ENCODE measurements at places on chromosomes 16 and 17. TPM values are rescaled to one million over a fixed set of nuclear protein-coding genes. Genes with fewer than 3 reads are reported as not detected.

DNA sequence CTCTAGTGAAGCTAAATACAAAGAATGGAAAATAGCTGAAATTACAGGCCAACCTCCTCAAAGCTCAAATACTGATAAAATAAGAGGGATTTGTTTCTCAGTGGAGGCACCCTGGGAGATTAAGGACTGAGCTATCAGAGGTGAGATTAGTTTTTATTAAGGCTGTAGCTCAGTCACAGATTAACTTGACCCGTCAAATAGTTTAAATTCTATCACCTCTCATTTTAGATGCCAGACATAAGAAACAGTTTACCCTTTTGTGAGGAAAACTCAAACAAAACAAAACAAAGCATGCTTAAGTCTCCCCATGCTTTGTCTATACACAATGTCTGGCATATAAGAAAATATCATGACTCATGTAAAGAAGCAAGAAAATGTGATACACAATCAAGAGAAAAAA lies 208.3 kb upstream of the PMFBP1 start:
- no peak overlapping the region for H3K27ac ChIP-seq
- H3K27me3 ChIP-seq: no peaks in the 10 kb centered on the region
- DNase-seq: no peak

Gene NOTUM
- total RNA-seq: not detected

DNA sequence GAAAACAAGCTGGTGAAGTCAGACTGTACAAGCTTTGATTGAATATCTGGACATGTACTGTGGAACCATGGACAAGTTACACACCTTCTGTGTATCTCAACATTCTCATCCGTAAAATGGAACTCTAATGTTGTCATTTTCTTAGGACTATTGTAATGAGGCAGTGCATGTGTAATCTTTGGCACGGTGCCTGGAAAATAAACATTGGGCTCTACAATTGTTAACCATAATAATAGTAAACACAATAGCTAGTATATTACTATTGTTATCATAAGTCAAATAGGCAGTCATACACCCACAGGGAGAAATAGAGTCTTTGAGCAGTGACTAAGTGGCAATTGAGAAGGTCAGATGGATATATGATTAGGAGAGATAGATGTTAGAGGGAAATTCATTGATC lies 39.8 kb upstream of the ANKFN1 start:
- no peak overlapping the region for H3K4me3 ChIP-seq
- no peak overlapping the region for H3K27ac ChIP-seq
- H3K4me1 ChIP-seq: peaks cover 4% of the 10 kb centered on the region
- H3K36me3 ChIP-seq: no peaks in the 10 kb centered on the region
- no peaks in the 10 kb centered on the region for H3K27me3 ChIP-seq

DNA sequence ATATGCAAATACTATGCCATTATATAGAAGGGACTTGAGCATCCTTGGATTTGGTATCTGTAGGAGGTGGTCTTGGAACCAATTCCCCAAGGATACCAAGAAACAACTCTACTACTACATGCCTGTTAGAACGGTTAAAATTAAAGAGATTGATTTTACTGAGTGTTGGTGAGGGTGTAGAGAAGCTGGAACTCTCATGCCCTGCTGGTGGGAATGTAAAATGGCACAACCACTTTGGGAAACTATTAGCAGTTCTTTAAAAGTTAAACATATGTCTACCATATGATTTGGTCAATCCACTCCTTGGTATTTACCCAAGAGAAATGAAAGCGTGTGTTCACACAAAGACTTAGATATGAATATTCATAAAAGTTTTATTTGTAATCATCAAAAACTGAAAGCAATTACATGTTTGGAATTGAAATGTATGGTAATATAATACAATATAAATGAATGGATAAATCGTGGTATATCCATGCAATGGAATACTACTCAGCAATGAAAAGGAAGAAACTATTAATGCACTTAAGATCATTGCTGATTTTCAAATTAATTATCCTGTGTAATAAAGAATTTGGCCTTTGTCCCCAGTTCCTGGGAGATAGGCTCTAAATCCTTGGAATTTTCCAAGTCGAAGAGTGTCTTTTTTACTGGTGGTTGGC lies 7.8 kb downstream of the MFSD6L start:
- H3K36me3 ChIP-seq: no peaks in the 10 kb centered on the region
- no peak overlapping the region for H3K27ac ChIP-seq

DNA sequence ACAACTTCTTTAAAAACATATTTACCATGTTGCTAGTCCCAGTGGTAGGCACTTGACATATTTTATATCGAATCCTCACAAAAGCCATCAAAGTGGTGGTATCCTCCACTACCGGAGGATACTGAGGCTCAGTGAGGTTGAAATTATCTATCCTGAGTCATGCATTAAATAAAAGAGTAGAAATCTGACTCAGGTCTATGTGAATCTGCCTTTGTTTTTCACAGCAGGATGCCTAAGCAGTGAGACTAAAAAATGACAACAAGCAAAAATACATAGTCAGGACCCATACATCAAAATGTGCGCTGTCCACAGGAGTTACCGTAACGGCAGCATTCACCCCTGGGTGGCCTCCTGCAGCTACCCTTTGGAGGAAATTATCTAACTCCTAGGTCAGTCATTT lies 17.7 kb downstream of the BRD7 start:
- H3K27ac ChIP-seq: no peak overlapping the region
- H3K36me3 ChIP-seq: peaks cover 57% of the 10 kb centered on the region
- H3K27me3 ChIP-seq: no peaks in the 10 kb centered on the region
- no peak overlapping the region for H3K4me3 ChIP-seq
- no peak for DNase-seq

DNA sequence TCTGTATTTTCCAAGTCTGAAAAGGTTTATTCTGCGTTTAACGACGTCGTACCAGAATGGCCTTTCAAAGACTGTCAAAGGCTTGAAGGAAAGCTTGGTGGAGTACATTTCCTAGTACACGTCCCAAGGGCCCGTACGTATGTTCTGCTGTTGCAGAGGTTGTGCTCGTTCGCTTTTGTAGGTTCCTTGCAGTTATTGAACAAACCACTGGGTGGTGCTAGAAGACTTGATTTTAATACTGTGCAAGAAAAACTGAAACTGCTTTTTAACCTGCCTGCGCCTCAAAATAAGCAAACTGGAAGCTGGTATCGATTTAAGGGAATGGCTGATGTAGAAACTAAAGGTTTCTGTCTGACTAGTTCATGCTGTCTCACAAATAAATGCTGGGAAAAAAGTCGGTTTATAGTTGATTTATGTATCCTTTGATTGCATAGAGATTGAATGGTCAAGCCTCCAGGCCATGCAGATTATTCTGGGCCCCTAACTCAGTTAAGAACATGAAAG lies 54.6 kb downstream of the USP10 start:
- H3K27ac ChIP-seq: no peak overlapping the region
- H3K36me3 ChIP-seq: peaks cover 2% of the 10 kb centered on the region
- DNase-seq: peak; percentile 64
- peaks cover 28% of the 10 kb centered on the region for H3K4me1 ChIP-seq
- no peak overlapping the region for H3K4me3 ChIP-seq

DNA sequence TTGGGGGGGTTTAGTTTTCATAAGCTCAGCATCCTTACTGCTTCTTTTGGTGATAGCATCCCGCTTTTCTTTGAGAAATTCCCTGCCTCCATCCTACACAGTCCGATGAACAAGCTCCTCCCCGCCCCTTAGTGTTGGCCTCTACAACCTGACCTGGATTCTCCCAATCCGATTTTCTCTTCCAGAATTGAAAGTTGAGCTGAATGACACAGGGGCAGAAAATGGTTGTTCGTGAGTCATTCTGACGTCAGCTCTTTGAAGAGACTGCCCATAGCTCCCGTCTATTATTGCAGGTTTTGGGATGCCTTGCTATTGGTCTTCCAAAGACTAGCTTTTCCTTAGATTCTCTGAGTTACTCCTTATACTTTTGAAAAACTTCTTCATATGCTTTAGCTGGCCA lies 279.7 kb downstream of the SLC39A11 start:
- H3K36me3 ChIP-seq: no peaks in the 10 kb centered on the region
- H3K4me1 ChIP-seq: no peaks in the 10 kb centered on the region
- no peak overlapping the region for H3K4me3 ChIP-seq
- no peak for DNase-seq
- H3K27me3 ChIP-seq: no peaks in the 10 kb centered on the region

Gene TP53TG3B
- not detected for total RNA-seq

- no peaks in the 10 kb centered on the region for H3K36me3 ChIP-seq
- no peak overlapping the region for H3K27ac ChIP-seq
- no peak overlapping the region for H3K4me3 ChIP-seq
- no peak for DNase-seq
These were observed 22.3 kb downstream of the CAPNS2 start for GRCh38 chr16:55588799-55589198.

Gene SGF29
- 38.0 TPM for total RNA-seq

Gene HOXB5
- total RNA-seq: not detected

Gene PABPN1L
- total RNA-seq: not detected

Gene SEPTIN12
- total RNA-seq: not detected

- H3K27me3 ChIP-seq: no peaks in the 10 kb centered on the region
- no peak overlapping the region for H3K4me3 ChIP-seq
- H3K4me1 ChIP-seq: no peaks in the 10 kb centered on the region
- DNase-seq: no peak
- no peak overlapping the region for H3K27ac ChIP-seq
These were observed 114.4 kb downstream of the GRIN2A start for GRCh38 chr16:10067835-10068234.

DNA sequence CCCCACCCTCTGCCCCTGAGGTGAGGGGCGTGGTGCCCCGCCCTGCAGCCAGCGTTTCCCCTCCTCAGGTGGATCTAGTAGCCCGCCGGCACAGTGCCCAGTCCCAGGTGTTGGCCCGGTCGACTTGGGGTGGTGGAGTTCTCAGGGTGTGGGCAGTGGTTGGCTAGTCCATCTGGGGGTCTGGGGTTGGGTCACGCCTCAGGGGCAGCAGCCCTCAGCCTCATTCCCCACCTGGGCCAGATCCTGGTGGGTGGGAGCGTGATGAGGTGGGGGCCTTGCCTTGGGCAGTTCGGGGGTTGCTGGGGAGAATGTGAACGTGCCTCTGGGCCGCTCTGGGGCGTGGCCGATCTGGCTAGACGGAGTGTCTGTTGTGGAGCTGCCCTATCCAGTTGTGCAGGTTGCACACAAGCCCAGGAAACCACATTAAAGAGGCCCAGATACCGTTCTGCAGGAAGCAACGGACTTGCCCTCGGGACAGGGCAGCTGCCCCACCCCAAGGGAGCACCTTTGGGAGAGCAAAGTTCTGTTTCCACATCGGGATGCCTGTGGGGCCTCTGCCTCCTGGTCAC lies 32.0 kb downstream of the GSE1 start:
- DNase-seq: no peak
- no peak overlapping the region for H3K27ac ChIP-seq
- no peaks in the 10 kb centered on the region for H3K27me3 ChIP-seq
- no peak overlapping the region for H3K4me3 ChIP-seq
- peaks cover 9% of the 10 kb centered on the region for H3K36me3 ChIP-seq
- peaks cover 20% of the 10 kb centered on the region for H3K4me1 ChIP-seq

- no peak overlapping the region for H3K4me3 ChIP-seq
- no peaks in the 10 kb centered on the region for H3K27me3 ChIP-seq
- no peaks in the 10 kb centered on the region for H3K36me3 ChIP-seq
- no peak for DNase-seq
These were observed 28.2 kb downstream of the ZFHX3 start for GRCh38 chr16:73019457-73020362.

Gene DRC3
- total RNA-seq: 0.25 TPM

Gene TMEM114
- total RNA-seq: not detected

Gene KLHL11
- 2.2 TPM for total RNA-seq

DNA sequence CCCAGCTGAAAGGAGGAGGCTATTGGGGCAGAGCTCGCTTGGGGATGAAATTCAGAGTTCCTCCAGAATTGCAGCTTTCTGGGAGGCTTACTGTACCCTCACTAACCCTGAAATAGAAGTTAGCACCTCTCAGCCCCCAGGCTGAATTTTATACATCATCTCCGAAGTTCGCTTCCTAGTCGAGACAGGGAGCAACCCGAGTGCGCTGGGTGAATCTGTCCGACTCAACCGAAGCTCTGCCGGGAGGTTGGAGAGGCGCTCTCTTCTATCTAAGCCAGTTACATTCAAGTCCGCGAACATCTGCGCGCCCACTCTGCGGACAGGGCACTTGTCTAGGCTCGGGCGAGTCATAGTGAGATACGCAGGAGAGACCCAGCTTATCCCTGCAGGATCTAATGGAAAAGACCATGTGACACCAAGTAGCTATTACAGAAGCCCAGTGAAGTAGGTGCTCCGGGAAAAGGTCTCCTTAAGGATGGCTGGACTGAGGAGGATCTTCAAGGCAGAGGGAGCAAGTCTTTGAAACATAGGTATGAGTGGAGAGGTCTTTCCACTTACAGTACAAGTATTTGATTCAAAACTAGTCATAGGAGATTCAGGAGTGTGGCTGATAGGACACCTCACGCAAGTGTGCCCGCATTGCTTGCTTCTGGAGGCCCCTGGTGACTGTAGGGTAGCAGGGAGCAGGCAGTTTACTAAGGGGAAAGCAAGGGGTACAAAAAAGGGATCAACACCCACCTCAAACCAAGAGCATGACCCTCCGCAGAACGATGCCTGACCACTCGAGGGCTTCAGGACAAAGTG lies 646 bp upstream of the HES7 start:
- peaks cover 37% of the 10 kb centered on the region for H3K27me3 ChIP-seq
- no peak for DNase-seq
- H3K4me1 ChIP-seq: peaks cover 58% of the 10 kb centered on the region

Gene NGFR
- total RNA-seq: 0.41 TPM

Gene WNT9B
- not detected for total RNA-seq

- H3K4me3 ChIP-seq: no peak overlapping the region
- no peak for DNase-seq
- peaks cover 20% of the 10 kb centered on the region for H3K4me1 ChIP-seq
- H3K36me3 ChIP-seq: no peaks in the 10 kb centered on the region
- no peaks in the 10 kb centered on the region for H3K27me3 ChIP-seq
- no peak overlapping the region for H3K27ac ChIP-seq
These were observed 115.9 kb upstream of the CIBAR2 start for GRCh38 chr16:85227946-85228862.

DNA sequence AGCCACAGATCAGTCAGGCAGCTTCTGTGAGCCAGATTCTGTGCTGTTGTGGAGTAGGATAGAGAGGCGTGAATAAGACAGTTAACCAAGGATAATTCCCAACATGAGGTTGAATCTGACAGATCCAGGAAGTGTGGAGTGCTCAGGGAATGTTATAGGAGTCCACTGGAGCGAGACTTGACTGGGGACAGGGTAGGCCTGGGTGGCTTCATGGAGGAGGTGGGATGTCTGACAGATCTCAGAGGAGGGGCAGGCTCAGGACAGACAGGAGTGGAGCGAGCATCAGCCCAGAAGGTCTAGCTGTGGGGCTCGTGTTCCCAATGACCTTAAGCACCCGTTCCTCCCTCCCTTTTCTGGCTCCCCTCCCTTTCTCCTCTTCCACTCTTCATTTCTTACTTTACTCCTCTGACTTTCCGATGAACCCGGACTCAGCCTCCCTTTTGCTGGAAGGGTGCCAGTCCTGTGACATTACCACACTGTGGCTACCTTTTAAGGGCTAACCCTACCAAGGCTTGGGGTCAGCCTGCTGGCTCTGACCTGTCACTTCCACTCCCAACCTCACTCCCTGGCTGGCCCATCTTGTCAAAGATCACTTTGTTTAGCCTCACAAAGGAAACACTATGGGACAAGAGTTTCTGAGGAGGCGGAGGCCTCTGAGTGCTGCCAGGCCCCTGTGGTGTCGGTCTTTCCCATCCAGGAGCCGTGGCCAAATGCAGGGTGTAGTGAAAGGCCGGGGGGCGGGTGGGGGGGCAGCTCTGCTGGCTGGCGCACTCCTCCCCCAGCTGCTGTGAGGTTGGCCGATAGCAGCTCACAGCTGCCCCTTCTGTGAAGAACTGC lies 28.5 kb upstream of the EFCAB13 start:
- no peak overlapping the region for H3K4me3 ChIP-seq
- no peaks in the 10 kb centered on the region for H3K27me3 ChIP-seq
- DNase-seq: no peak
- no peaks in the 10 kb centered on the region for H3K4me1 ChIP-seq

GRCh38 chr16:73179705-73180331 lies 131.9 kb upstream of the ZFHX3 start:
- peak overlapping the region; percentile 0 for H3K27ac ChIP-seq
- H3K27me3 ChIP-seq: no peaks in the 10 kb centered on the region
- H3K36me3 ChIP-seq: no peaks in the 10 kb centered on the region
- DNase-seq: no peak
- H3K4me1 ChIP-seq: no peaks in the 10 kb centered on the region

Data from gastrocnemius medialis (tissue), 4 donors.